ENCODE measurements at places on chromosomes 6 and 20.

DNA sequence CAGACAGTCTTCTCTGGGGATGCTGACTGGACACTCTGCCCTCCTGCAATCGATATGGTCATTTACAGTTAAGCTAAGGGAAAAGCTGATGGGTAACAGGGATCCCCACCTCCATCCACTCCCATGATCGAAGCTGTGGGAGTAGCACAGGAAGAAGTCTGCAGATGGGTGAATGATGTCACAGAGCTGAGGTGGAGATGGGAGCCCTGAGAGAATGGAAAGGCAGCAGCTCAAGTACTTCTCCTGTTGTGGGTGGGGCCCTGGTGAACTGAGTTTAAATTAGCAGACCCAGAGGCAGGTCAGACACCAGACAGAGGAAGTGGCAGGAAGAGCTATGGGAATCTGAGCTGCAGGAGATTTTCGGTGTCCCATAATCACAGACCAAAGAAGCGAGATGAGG, 29.0 kb downstream of the HDGFL1 start:
- DNase-seq, result no peak

DNA sequence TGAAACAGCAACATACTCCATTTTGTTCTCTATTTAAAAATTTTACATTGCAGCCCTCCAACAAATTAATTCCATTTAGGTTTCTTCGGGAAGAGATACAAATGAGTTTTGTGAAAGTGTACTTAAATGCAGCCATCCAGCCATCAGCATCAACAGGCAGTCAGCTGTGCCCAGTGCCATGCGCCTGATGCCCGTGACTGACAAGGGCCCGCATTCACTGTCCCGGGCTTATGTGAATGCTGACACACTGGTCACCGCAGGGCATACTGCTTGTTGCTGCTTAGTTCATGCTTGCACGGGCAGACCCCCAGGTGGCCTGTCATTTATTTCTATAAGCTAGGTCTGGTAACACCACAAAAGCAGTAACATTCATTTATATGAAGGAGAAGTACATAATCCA, 224.9 kb upstream of the QKI start:
- DNase-seq, result no peak

- DNase-seq, result no peak
Measured at GRCh38 chr20:42041000-42041565, 422.9 kb upstream of the CHD6 start.

- DNase-seq, result no peak
Measured at GRCh38 chr20:10619427-10619826, 54.4 kb downstream of the JAG1 start.

- no peak for DNase-seq
Measured at GRCh38 chr6:133967347-133967746, 14.3 kb downstream of the TBPL1 start.

DNA sequence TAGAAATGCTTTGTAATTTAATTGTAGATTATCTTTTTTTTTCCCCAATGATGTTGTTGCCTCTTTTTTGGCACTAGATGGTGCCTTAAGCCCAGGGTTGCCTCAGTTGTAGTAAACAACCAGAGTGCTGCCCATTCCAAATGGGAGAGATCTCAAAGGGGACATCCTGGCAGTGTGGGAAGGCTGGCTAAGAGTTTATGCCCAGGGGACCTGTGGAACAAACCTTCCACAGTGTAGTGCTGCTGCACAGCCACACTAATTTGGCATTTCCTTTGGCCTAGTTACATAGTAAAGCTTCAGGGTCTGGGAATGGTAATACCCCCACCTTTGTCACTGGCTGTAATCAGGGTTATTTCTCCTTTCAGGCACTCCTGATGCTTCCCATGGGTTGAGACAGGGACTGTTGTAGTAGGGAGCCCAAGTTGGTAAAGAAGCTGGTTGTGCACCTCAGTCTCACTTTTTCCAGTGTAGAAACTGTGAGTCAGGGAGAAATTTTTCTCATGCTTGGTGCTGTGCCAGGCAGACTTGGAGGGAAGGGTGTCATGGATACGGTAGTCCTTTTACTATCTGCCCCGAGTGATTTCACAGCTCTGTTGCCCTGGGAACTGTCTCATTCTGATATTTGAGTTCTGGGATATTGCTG, 177.8 kb upstream of the ECI2 start:
- peak; percentile 44 for DNase-seq

DNA sequence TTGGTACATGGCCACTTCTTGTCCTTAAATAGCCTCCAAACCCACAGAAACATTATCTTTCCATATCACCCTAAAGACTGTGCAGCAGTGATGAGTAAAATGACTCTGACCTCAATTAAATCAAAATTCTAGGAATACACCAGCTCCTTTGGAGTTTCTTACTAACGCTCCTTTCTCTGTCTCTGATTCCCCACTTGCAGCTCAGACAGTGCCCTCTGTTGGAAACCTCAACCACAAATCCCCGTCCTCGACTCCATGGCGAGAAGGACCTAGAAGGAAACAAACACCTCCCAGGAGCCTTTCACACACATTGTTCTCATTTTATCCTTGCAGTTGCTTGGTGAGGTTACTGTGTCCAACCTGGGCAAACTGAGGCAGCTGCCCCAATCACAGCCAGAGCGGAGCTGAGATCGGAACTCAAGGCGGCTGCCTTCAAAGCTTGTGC, 17.7 kb upstream of the PARD6B start:
- DNase-seq, result no peak

GRCh38 chr6:52871621-52872020, 31.0 kb upstream of the GSTA5 start:
- no peak for DNase-seq

- DNase-seq, result no peak
Measured at GRCh38 chr20:48453477-48454093, 374.2 kb downstream of the PREX1 start.

DNA sequence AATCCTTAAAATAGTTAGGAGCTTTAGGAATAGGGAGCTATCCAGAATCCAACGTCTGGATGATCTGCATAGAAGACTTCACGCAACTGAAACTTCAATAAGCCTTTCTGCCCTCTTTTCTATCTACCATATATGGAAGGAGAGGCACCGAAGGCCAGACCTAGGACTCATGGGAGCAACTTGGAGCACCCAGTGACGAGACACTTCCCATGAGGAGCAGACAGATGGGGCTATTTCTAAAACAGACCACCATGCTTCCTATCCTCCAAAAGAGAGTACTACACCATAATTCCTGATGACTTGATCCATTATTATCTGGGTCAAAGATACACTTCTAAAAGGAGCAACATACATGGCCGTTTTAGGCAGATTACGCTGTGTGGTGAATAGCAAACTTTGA, 6.0 kb downstream of the RPP40 start:
- DNase-seq, result no peak

GRCh38 chr6:34063651-34064050, 82.2 kb downstream of the GRM4 start:
- DNase-seq, result no peak

GRCh38 chr6:34585512-34586061, 29.5 kb upstream of the SPDEF start:
- DNase-seq, result no peak

DNA sequence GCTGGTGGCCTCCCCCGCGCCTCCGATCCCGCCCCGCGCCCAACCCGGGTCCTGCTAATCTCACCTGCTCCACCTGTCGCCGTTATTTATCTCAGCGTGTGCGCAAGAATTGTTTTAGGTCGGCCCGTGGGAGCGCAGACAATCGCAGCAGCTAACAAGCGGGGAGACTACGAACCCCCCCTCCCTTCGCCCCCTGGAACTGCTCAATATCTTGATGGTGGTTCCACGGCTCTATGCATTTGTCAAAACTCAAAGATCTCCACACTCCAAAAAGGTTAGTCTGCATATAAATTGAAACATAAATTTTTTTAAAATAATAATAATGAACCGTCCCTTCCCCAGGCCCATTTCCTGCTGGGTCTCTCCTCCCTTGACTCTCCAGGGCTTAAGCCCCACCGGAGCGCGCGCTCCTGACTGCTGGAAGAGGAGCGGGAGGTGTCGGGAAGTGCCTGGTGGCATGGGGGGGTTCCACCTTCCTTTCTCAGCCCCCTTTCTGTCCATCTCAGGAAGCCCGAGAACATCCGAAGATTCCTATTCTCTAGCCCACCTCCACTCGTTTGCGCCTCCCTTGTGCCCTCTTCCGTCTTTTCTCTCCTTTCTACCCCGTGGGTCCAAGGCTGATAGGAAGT, 1.6 kb upstream of the MDGA1 start:
- no peak for DNase-seq

DNA sequence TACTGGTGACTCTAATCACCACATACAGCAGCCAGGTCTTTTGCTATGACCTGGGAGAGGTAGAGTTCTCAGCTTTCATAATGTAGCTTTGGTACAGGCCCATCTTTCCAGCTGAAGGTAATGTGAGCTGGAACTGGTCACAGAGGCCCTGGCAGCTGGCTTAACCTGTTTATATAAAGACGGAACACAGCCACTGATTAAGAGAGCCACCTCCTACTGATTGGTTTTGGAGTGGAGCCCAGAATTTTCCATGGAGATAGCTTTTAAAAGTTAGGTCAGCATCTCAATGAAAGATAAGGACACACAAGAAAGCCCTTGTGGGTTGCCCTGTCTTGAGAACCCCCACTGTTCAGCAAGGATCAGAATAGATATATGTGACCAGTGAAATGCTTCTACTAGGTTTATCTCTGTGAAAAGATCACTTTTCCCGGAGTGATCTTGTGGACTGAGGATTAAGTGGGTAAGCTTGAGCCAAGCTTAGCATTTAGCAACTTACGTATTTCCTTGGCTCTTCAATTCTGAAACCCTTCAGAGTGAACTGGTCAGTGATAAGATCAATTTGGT, 213.7 kb upstream of the CITED2 start:
- DNase-seq, result no peak

DNA sequence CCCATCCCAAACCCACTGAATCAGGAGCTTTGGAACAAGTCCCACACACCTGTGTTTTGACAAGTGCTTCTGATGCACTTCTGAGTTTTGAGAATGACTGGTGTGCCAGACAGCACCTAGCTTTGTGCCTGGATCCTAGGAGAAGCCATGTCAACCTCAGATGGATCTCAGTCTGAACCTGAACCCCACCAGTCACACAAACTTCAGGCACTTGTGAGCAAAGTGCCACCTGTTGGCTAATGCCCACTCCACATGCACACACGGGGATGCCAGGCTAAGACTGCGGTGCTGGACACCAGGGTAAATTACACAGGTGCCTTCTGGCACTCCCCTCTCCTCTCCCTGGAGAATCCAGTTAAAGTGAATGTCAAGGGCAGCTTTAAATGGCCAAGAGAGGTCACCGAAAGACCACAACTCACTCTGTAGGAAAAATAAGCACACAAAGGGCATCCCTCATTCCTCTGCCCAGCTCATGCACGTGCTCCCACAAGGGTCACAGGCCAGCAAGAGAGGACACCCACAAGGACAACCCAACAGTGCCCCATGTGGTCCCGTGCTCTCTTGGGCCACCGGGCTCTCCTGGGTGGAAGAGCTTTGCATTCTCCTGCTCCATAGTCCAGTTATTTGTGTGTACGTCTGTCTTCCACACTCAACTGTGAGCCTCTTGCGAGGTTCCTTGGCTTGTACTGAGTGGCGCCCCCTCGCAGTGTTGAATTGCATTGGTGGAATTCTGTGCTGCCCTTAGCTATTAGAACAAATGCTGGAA, 45.6 kb downstream of the TAF8 start:
- DNase-seq, result no peak

- DNase-seq, result no peak
Measured at GRCh38 chr20:10924644-10925201, 250.9 kb upstream of the JAG1 start.

GRCh38 chr20:44008806-44009678, 94.4 kb downstream of the TOX2 start:
- no peak for DNase-seq

DNA sequence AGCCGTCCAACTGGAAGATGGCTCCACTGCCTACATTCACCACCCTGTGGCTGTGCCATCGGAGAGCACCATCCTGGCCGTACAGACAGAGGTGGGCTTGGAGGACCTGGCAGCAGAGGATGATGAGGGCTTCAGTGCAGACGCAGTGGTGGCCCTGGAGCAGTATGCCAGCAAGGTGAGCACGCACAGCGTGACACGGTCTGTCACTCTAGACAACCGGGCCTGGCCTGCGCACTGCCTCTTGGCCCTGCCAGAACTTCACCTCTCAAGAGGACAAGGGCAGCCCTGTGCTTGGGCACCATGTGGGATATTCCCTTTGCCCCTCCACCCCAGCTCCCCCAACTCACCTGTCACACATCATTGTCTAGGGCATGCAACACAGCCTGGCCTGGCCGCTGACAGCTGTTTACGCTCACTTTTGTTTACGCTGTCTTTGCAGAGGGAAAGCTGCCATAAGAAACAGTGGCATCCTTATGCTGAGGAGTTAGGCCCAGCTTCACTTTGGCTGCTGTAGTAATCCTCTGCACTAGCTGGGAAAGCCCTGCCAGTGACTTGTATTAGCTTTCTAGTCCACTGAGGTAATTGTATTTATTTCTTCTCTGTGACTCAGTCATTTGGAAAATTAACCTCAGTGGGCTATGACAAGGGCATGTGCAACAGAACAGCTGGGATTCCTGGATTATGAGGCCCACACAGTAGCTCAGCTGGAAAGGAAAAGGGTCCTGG, 9.8 kb upstream of the DEF6 start:
- no peak for DNase-seq

DNA sequence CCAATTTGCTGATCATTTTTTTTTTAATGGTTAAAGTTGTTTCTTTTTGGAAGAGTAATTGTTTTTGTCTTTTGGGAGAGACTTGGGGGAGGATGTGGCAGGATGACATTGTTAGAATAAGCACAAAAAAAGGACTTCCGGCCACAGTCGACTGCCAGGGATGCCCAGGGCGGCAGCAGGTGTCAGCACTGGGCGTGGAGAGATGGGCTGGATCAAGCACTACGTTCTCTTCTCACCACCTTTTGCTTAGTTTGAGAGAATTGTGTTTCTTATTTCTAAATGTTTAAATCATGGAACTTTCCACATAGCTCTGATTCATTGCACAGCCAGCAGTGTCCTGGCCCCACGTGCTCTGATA, 104.6 kb upstream of the FRMD1 start:
- no peak for DNase-seq

GRCh38 chr6:155264693-155265320, 994 bp downstream of the CLDN20 start:
- no peak for DNase-seq

DNA sequence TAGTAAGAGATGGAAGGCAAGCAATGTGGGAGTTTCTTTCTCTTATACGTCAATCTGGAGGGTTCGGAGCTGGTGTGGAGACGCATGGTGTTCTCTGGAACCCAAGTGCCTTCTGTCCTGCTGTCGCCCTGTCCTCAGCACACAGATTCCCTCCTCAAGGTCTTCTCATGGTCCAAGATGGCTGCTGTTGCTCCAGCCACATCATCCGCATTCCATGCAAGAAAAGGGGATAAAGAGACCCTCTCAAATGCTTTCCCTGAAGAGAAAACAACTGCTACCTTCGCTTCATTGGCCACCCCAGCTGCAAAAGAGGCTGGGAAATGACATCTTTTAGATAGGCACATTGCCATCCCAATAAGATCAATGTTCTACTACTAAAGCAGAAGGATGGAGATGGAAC, 151.2 kb downstream of the ANKRD60 start:
- no peak for DNase-seq

DNA sequence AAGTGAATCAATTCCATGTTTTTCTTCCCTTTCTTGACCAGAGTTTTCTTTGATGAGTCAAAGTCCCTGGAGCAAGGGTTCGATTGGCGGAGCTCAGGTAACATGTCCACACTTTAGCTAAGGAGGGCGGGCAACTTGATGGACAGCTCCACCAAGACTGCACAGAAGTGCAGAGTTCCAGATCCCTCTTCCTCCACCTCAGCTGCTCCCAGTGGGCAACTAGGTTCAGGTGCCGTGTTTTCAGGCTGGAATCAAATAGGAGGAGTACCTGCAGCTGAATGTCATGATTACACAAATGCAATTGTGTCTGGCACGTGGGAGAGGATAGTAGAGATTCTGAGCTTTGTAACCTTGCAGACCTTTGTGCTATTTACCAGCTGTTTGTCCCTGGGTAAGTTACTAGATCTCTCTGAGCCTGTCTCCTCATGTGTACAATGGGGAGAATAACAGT, 1.9 kb upstream of the ELMO2 start:
- DNase-seq, result no peak
